ENCODE measurements at places on chromosomes 12 and 14.

- peak; percentile 58 for DNase-seq
Observed at GRCh38 chr12:20183563-20183962, 184.8 kb upstream of the PDE3A start.

- DNase-seq = no peak
Observed at GRCh38 chr12:41212625-41213024, 24.5 kb downstream of the PDZRN4 start.

DNA sequence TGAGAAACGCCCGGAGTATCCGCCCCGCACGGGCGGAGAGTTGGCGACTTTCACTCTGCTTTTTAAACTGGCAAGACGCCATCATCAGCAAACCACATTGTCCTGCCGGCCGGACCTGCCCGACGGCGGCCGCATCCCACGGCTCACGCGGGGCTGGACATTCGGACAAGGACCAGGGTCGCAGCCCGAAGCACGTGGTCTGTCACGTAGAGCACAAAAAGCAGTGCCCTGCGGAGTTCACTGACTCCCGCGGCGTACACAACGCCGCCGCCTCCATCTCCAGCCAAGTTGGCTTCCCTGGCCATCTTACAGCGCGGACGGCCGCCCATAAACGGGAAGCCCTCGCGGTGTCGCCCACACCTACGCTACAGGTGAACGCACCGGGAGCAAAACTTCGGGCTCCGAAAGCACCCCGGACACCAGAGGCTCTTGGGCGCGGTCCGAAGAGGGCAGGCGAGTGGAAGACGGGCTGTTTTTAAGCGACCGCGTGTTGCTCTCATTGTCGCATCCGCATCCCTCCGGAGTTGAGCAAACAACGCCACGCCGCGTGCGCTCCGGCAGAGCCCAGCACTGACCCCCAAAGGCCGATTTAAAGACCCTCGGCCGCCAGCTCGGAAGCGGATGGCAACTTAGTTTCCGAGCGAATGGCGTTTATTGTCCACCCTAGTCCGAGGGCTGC, 966 bp downstream of the SINHCAF start:
- peak; percentile 57 for DNase-seq

- no peak for DNase-seq
Observed at GRCh38 chr12:53956914-53957536, 2.3 kb downstream of the HOXC12 start.

GRCh38 chr14:63404906-63405305, 86.2 kb upstream of the GPHB5 start:
- no peak for DNase-seq

GRCh38 chr14:87233806-87234384, 759.1 kb downstream of the GALC start:
- DNase-seq = no peak

DNA sequence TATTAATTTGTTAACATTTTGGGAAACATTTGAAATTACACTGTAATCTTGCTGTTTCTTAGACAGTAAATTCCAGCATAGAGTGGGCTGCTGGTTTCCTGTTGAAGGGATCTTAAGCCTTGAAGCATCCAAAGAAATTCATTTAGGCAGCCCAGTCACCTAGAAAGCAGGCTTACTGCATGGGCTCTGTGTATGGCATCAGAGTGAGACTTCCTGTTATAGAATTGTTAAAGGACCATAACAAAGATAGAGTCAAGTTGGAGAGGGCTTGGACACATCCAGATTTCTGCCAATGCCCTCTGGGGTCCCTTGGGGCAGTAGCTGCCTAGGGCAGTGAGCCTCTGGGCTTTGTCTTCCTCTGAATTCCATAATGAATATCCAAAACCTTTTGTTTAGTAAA, 149.2 kb downstream of the DYRK2 start:
- no peak for DNase-seq

DNA sequence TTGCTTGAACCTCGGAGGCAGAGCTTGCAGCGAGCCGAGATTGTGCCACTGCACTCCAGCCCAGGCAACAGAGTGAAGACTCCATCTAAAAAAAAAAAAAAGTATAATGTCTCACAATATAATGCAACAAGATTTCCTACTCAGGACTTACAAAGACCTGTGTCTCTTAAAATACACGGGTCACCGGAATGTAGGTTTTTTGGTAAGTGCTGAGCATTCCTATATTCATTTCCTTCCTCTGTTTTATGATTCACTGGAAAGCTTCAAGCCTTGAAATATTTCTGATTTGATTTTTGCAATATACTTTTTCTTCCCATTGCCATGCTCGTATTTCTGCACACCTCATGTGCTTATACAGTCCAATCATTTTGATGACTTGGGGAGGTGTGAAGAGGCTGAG, 245.8 kb downstream of the FBXL14 start:
- no peak for DNase-seq

Measured in iris pigment epithelial cell (primary cell).